ENCODE measurements at places on chromosomes 2 and 18.

- peak; percentile 3 for DNase-seq
Observed at GRCh38 chr18:68564961-68565360, 149.9 kb downstream of the TMX3 start.

DNA sequence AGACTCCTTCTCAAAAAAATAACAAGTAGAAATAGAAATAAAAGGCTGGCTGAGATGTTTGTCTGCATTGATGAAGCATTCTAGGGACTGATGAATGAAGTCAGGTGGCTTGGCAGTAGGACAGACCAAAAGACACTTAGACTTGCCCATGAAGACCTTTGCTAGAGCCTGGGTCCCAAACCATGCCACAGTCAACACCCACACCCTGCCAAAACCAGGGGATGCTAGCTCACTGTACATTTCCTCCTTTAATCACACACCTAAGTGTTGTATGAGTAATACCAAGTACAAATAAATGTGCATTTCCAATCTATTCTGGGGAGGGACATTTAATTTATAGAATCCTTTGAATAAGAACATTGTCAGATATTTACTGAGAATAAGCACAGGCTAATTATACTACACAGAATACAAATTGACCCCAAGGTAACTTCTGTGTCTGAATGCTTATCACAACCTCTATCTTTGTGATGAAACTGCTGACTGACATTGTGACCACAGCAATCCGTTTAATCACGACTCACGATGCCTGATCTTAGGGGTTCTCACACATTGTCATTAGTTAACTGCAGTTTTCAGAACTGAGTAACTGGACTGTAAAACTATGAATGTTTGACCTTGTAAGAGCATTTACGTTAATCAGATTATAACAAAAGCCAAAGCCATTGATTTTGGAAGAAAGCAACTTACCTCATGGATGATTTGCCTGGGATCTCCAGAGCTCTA lies 10.5 kb upstream of the NOL10 start:
- DNase-seq = no peak

DNA sequence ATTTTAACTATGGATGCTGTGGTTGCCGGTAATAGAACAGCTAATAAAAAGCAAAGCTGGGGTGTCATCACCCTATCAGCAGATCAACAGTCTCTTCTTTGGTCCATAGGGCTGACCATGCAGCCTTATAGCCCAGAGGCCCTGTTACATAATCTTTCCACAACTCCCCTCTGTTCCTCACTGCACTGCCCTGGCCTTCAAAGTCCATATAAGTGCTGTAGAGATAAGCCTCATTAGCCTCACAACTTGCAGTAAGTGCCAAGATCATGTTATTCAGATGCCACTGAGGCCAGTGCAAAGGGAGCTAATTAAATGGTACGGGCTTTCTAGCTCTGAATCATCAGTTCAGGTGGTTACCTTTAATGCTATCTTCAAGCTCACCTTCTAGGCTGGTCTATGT lies 89.7 kb upstream of the CXCR4 start:
- DNase-seq = no peak

DNA sequence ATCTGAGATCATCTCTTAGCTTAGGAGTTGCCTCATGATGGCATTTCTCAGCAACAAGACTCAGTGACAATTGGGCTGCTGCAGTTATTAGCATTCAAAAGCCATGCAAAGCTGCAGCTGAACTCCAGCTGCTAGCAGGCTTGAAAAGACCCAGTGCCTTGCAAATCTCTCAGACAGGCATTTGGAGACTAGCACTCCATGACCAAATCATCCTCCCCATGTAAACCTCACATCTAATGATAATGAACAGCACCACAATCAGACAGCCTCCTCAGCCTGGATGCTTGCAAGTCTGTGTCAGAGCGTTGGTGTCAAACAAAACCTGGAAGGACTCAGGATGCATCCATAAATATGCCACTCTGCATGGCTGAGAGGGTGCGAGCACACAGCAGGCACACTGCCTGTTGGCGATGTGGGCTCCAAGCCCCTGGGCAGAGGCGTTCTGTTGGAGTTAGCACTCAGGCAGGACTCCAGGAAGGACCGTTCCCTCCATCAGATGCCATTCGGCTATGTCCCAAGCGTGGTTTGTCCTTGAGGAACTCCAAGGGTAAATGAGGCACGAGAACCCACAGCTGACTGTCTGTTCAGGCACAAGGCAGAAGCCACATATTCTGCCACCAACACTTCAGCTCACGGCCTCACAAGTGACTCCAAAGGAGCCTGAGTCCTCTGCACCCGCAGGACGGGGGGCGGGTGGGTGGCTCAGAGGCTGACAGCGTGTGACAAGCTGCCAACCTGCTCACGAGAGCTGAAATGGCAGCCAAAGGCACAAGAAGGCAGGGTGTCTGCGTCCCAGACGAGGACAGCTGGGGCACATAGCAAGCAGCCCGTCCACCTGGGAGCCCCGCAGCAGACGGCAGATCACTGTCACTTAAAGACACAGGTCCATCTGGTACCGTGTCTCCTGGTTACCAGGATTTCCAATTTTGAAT lies 183.8 kb downstream of the MYT1L start:
- no peak for DNase-seq

DNA sequence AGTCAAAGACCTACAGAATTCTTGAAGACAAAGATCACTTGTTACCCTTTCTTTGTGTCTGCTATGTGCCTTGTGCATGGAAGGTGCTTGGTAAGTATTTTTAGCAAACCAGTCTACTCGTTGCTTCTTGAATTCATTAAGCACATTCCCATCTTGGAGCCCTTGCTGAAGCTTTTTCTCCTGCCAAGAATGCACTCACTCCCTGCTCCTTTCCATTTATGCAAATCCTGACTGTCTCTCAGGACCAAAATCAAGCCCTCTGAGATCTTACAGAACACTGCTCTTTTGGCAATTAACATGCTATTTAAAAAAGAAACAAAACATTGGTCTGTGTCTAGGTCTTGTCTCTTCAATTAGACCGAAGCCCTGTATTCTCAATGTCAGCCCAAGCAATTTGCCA lies 75.8 kb downstream of the CLHC1 start:
- no peak for DNase-seq

DNA sequence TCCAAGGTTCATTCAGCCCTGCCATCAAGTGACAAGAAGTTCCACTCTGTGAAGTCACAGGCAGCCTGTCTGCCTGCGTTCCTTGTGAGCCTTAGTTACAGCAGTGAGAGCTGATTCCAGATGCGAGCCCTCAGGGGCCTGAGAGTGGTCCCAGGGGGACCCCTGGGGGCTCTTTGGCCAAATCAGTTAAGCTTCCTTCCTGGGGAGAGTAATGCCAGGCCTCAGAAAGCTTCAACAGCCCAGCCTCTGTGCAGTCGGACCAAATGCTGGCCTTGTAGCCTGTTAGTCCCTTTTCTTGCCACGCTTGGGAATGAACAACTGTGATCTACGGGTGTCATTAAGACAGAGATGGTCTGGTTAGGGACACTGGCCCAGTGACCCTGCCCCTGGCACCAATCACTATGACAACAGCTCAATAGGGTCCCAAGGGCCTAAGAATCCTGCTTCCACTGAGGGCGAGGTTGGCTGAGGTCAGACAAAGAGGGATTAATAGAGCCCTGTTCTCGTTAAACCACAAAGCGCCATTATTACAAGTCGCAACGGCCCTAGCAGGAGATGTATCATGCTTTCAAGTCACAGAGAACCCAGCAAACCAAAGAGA lies 50.9 kb downstream of the HS1BP3 start:
- DNase-seq = no peak

GRCh38 chr2:11314487-11314886 lies 29.9 kb downstream of the ROCK2 start:
- DNase-seq = no peak

DNA sequence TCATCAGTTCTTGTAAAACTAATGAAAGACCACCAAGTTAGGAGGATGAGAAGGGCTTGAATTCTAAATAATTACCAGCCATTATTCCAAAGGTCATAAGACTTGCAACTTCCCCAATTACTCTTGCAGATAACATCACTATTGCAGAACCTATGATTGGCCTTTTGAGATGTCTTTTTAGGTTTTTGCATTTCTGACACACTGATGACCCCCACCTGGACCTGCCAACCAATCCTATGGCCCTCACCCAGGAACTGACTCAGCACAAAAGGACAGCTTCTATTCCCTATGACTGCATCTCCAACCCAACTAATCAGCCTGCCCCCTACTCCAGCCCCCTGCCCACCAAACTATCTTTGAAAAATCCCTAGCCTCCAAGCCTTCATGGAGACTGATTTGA lies 111.5 kb upstream of the COPS8 start:
- DNase-seq = no peak

GRCh38 chr2:18704276-18704675 lies 114.9 kb upstream of the NT5C1B start:
- DNase-seq = no peak

DNA sequence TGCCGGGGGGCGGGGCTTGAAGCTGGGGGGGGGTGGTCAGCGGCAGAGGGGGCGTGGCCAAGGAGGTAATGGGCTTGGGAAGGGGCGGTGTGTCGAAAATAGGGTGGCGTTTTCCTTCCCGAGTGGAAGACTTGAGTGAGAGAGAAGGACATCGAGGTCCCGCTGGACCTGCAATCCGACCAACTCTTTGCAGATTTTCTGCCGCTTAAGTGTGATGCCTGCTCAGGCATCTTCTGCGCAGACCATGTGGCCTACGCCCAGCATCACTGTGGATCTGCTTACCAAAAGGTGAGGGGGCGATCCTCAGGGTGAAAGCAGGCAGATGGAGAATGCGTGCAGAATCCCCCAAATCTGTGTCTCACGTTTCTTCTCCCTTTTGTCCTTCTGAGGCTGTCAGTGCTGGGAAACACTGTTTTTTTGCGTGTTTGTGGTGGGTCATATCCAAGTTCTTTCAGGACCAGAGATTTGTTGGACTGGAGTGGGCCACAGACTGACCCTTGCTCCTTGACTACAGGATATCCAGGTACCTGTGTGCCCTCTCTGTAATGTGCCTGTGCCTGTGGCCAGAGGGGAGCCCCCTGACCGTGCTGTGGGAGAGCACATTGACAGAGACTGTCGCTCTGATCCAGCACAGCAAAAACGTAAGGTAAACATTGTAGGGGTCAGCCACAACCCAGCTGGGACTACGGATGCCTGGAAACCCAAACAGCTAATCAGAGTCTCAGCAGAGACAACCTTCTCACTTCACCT lies 727 bp downstream of the ZFAND2B start:
- DNase-seq = no peak

- no peak for DNase-seq
Observed at GRCh38 chr2:30677861-30678385, 129.3 kb downstream of the CAPN13 start.

- DNase-seq = no peak
Observed at GRCh38 chr2:173880561-173880960, 84.6 kb downstream of the SP3 start.

GRCh38 chr2:120272763-120273481 lies 20.3 kb downstream of the RALB start:
- no peak for DNase-seq

GRCh38 chr2:150051004-150051403 lies 436.5 kb downstream of the RND3 start:
- DNase-seq = no peak

- no peak for DNase-seq
Observed at GRCh38 chr2:23349508-23349907, 35.5 kb upstream of the KLHL29 start.

DNA sequence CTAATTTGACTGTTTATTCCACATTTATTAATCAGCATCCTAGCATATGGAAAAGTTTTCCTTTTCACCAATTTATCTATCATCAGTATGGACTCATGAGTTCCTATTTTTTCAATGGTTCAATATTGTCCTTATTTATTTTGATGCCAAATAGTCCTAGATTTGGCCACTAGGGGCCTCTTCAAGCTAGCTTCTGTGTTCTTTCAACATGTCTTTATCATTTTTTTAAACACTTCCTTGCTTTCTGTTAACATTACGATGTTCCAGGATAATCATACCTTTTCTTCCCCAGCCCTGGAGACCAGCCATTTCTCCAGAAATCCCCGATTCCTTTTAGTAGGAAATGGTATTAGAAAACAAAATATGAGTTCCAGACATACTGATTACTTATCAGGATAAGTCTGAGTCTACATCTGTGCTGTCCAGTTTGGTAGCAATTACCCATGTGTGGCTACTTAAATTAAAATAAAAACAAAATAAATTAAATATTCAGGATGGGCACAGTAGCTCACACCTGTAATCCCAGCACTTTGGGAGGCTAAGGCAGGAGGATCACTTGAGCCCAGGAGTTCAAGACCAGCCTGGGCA lies 70.6 kb downstream of the RPE start:
- no peak for DNase-seq

DNA sequence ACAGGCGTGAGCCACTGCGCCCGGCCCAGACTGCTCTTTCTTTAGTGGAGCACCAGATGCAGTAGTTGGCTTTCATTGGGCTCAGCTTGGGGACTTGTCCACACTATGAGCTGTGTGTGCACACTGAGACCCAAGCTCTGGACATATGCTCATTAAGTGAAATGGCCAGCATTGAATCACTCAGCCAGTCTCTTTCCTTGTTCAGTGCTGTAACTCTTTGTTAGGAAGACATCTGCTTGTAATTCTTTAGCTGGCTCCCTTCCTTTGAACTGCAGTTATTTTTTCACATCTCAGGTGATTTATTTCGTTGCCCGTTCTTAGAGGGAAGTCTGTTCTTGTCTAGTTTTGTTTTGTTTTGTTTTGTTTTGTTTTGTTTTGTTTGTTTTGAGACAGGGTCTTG lies 70.5 kb downstream of the CAB39 start:
- no peak for DNase-seq
